Left renal cortex interstitium (tissue), 4 donors: ENCODE measurements at places on chromosomes 11 and 22.

DNA sequence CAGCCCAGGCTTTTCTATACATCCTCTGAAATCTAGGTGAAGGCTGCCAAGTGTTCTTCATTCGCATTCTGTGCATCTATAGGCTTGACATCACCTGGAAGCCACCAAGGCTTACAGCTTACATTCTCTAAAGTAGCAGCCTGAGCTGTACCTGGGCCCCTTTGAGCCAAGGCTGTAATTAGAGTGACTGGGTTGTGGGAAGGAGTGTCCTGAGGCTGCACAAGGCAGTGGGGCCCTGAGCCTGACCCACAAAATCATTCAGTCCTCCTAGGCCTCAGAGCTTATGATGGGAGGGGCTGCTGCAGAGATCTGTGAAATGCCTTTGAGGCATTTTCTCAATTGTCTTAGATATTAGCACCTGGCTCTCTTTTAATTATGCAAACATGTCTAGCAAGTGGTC lies 33.0 kb upstream of the RDX start:
- DNase-seq: no peak

- DNase-seq: no peak
These were observed 1.5 kb upstream of the KLHDC7B start for GRCh38 chr22:50544078-50544745.

GRCh38 chr11:36270701-36271100 lies 18.5 kb downstream of the COMMD9 start:
- DNase-seq: no peak

GRCh38 chr11:78100261-78100660 lies 20.6 kb upstream of the NDUFC2 start:
- DNase-seq: no peak

DNA sequence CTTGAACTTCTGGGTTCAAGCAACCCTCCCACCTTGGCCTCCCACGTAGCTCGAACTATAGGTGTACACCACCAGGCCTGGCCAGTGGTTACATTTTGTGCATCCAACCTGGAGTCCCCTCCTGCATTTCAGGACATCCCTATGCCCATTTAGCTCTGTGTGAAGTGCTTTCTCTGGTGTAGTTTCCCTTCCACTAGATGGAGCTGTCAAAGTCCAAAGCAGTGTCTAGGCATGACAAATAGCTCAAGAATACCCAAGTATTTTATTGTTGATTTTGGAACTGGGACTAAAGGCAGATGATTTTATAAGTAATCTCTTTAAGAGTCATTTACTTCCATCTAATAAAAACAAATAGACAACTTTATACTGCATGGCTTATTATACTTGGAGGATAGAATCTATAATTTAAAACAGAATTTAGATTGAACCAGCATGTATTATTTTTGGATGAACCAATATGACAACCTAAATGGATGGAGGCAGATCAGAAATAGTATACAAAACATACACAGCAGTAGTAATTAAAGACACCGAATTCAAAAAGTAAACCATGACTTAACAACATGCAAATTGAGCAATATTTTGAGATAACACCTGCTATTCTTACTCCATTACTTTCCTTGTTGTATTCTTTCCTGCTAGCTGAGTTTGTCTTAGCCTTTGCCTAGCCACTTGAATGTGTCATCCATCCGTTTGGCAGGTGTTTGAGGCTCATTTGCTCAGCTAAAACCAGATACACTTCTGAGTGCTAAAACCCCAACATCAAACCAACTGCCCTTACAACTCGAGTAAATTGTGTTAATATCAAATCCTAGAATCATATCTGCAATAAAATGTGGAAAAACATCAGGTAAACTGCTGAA lies 37.7 kb downstream of the EIF4ENIF1 start:
- no peak for DNase-seq

- no peak for DNase-seq
These were observed 107.2 kb downstream of the SCN3B start for GRCh38 chr11:123547180-123547579.

- no peak for DNase-seq
These were observed at the start of gene CASP5 for GRCh38 chr11:105023003-105023402. Gene CASP5 (minus strand): TSS chr11:105023168. CDS start chr11:105023136, 32 bp downstream.

DNA sequence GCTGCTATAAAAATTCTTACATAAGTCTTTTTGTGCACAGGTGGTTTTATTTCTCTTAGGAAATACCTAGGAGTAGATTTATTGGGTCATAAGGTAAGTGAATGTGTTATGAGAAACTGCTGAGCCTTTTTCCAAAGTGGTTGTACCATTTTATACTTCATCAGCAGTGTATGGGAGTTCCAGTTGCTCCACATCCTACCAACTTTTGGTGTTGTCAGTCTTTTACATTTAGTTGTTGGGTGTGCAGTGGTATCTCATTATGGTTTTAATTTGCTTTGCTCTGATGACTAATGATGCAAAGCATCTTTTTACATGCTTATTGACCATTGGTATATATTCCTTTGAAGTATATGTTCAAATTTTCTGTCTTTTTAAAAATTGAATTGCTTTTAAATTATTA lies 3.1 kb downstream of the CAT start:
- no peak for DNase-seq

DNA sequence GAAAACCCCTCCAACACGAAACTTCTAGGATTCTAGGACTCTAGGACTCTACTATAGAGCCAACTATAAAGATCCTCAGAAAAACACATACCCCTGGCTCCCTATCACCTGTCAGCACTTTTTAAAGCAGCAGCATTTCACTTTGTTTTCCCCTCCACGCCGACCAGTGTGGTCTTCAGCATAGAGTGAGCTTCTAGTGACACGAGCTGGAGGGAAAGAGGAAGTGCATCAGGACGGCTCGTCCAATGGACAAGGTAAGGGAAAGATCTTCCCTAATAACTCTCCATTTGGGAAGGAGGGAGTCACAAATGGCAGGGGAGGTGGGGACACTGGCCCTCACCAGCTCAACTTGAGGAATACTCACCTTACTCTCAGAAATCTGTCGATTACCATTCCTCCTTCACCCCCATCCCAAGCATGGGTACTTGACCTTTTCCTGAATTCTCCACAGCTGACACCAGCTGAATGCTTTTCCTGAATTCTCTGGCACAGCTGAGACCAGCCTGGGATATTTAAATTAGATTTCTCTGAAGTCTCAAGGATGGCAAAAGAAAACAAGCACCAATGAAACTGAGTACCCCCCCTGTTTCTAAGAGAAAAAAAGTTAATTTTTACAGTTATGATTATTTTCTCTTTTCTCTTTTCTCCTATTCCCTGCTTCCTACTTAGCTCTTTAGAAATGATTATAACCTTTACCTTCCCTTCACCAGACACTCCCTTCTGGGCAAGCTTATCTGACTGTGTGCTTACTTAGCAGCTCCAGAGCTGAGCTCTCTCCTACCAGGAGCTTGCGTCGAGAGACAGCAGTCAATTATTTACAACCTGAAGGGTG lies 33.3 kb upstream of the NNMT start:
- DNase-seq: no peak

GRCh38 chr11:77596626-77597025 lies 6.9 kb downstream of the AQP11 start:
- DNase-seq: no peak

DNA sequence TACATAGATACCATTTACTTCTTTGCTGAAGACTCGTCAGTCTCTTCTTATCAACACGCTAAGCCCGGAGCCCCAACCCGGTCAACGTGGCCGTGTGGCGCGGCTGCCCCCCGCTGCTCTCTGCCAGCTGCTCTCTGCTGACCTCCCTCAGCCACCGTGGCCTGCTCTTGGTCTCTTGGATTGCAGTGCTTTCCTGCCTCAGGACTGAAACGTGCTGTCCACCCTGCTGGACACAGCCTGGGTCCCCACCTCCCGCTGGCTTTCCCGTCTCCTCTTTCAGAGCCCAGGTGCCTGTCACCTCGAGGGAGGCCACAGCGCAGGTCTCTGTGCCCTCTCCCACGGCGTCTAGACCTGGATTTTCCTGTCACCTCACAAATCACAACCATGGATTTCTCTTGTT lies 388.1 kb upstream of the B3GAT1 start:
- no peak for DNase-seq

GRCh38 chr22:19605508-19606331 lies 81.5 kb upstream of the CLDN5 start:
- DNase-seq: no peak

- no peak for DNase-seq
These were observed 84.8 kb downstream of the RTL6 start for GRCh38 chr22:44413211-44413610.

GRCh38 chr22:29733362-29734201 lies 13.8 kb downstream of the CABP7 start:
- DNase-seq: no peak

- DNase-seq: no peak
These were observed 19.0 kb upstream of the LRRC32 start for GRCh38 chr11:76689313-76690260.

DNA sequence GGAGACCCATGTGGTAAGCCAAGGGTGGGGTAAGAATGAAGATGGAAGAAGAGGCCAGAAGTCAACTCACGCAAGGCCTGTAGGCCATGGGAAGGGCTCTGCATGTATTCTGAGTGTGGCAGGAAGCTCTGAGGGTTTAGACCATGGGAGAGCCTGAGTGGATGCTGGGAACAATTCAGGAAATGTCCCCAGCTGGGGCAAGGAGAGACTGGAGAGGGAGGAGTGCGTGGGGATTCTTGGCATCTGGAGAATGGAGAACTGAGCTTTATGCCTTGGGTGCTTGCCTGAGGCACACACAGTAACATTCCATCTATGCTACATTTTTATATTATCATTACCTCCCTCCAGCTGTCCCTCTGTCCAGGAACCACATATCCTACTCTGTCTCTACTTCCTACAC lies 50.4 kb upstream of the CD82 start:
- no peak for DNase-seq

- no peak for DNase-seq
These were observed 41.7 kb downstream of the BRD1 start for GRCh38 chr22:49785841-49786471.

- no peak for DNase-seq
These were observed 16.4 kb upstream of the JAM3 start for GRCh38 chr11:134052395-134052987.

DNA sequence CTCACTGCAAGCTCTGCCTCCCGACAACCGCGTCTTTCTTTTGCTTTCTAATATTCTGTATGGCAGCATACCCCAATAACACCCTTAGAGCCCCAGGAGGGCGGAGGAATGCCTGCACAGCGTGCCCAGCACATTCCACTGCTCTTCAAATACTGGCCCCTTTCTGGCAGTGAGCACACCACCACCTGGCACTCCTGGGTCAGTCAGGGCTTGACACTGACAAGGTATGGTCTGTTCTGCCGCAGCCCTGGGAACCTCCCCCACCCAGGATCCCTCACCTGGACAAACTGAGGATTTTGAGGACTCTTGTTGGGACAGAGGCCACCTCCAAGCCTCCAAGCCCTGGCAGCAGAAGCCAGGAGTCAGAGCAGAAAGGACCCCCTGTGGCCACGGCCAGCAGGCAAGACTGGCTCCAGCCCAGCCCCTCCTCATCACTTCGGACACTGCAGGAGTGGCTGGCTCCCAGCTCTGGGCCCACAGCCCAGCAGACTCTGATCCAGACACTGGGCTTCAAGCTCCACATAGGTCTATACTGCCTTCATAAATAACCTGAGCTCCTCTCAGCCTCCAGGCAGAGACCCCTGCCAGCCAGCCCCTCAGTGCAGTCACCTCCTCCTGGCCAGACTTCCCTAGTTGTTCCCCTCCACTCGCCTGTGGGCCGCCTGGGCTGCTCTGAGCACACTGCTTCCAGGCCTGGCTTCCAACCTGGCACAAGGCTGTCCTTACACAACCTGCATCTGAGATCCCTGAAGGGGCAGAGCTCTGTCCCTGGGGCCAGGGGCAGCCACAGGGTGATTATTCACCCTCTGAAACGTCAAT lies 14.5 kb downstream of the CARS1 start:
- DNase-seq: no peak

DNA sequence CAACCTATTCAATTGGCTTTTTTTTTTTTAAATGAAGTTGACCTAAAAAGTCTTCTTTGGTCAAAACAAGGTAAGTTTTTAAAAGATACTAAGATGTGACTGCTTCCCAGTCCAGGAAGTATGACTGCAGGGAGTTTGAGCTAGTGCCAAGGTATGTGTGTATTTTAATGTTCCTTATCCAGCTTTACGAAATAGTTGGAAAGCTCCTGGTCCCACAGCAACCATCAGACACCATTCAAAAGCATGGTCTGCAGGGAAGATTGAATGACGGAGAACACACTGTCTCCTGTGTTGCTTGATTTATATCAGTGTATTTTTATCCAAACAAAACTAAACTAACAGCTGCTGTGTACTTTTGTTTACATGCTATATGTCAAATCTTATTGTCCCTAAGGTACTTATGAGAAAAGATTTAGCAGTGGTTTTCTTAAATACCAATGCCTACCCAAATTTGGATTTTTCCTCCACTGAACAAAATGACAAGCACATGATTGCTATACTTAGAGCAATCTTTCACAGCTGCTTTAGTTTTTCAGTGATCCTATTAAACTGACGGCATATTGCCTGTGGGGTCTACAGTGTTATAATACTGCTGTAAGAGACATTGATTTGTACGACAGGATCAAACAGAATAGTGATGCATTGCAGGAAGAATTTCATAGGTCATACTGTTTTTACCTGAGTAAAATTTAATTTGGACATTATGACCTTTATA lies 122.9 kb downstream of the DCDC1 start:
- DNase-seq: no peak

- DNase-seq: no peak
These were observed 76.1 kb downstream of the C11orf58 start for GRCh38 chr11:16814410-16815046.

GRCh38 chr11:78031629-78032028 lies 8.6 kb upstream of the KCTD14 start:
- DNase-seq: no peak

- DNase-seq: no peak
These were observed 1.2 kb downstream of the DGCR2 start for GRCh38 chr22:19120829-19121630.

- DNase-seq: no peak
These were observed 60.1 kb downstream of the RAB30 start for GRCh38 chr11:83011333-83012167.

DNA sequence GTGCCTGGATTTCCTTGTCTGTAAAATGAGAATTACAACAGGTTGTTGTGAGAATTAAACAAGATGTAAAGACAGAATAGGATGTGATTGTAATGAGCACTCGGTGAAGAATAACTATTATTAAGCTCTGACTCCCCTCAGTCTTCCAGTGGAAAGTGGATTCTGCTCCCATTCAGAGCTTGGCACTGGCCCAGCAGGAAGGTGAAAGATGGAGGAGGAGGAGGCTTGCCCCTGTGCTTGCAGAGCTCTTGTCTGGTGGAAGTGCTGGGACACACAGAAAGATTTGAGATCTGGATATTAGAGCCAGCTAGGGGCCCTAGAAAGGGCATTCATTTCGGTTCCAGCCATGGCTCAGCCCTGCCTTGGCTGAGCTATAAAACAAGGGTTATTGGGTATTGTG lies 28.2 kb downstream of the PHLDB1 start:
- no peak for DNase-seq

DNA sequence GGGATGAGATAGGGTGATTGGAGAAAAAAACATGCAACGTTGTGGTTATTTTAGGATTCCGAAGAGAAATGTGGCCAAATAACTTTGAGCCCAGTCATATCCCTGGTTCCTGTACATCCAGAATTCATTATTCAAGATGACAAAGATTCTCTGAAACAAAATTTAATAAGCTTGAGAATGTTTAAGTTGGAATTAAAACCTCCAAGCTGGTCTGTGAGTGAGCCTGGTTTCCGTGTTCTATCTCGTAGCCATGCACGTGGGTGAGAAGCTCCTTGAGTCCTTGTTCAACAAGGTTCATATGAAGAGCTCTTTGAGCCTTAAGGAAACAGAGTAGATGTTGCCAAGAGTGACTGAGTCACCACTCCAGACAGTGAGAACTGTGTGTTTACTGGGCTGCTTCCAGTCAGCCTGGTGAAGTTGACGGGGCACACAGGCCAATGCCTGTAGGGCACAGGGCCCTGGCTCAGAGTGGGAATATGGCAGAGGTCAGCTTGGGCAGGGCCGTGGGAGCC lies 206.5 kb downstream of the NAV2 start:
- DNase-seq: no peak
